Cerebellar cortex (tissue), 1 donor: ENCODE measurements at places on chromosomes 4 and X.

GRCh38 chr4:59537246-59537886 lies 1662.8 kb upstream of the ADGRL3 start:
- no peak for DNase-seq

DNA sequence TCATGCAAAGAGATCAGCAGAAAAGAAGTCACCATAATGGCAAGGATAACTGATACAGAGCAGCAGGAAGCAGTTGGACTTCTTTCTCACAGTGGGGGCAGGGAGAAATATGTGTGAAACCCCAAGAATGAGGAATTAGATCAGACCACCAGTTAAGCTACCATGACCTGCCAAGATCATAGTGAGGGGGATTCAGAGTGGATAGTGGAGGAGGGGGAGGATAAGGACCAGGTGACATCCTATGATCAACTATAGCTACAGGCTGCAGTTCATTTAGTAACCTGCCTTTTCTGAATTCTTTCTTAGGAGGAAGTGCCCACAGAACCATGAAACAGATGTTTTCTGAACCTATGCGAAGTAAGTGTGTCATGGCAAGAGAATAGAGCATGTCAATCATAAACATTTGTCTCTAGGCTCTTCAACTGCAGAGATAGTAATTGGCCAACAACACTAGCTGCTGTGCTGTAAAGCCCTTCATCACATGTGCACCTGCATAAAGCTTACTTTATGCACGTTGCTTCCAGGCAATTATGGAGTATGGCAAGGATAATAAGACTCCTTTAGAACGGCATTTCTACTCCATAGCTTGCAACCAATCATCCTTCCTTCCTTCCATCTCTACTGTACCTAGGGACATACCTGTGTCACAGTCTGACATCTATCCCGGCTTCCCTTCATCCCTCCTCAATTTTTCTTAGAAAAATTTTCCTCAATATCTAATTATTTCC lies 329.7 kb downstream of the EPHA5 start:
- no peak for DNase-seq

- no peak for DNase-seq
Measured at GRCh38 chrX:100662170-100662569, 18.2 kb downstream of the SRPX2 start.

DNA sequence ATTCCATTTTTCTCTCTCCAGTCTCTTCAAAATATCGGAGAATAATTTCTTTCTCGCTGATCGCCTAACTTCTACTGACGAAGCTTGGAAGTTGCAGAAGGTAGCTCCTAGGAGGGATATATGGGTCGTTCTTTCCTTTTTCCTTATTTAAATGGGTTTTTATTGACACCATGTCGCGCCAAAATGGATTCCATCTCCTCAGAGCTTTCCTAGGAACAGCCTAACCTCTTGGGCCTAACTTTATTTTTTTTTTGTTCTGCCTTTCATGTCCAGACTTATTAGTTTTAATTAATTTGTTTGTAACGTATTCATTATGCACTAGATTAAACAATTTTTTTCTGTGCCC lies 359.4 kb upstream of the ZCCHC13 start:
- DNase-seq: no peak

DNA sequence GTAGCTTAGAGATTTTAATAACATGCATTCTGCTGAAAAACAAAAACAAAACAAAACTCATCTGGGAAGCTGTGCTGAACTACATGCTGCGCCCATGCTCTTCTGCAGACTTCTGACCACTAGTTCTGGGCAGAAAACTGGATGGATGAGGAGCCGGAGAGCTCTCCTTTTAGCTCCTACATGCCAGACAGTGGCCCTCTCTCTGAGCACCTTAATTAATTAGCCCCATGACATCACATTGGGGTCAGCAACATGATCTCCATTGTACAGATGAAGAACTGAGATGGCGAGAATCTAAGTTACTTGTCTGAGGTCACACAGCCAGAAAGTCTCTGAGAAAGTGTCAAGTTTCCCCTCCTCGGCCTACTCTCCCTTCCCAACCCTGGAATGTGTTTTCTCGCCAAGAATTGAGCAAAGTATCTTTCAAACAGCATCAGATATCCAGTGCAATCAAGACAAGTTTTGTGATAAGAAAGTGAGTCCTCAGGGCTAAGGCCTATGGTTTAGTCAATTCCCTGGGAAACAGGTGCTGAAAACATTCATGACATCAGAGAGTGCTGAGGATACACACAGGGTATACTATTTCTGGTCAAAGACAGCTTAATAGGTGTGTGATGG lies 21.6 kb downstream of the SCD5 start:
- no peak for DNase-seq

DNA sequence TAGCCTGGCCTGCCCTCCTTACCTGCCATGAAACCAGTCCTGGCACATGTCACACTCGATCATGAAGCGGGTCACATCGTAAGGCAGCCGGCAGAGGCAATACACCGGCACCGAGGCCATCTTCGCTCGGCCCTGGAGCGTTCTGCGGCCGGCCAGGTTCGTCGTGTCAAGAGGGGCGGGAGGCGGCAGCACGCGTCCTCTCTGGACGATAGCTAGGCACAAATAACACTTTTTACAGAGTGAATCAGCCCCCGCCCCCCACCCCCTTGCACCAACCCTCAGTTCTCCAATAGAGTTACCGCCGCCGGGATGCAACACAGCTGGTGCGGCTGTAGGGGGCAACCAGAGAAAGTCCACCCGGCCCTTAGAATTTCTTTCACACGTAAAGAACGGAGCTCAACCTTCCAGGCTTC lies 1.7 kb downstream of the PHF8 start:
- peak; percentile 37 for DNase-seq

DNA sequence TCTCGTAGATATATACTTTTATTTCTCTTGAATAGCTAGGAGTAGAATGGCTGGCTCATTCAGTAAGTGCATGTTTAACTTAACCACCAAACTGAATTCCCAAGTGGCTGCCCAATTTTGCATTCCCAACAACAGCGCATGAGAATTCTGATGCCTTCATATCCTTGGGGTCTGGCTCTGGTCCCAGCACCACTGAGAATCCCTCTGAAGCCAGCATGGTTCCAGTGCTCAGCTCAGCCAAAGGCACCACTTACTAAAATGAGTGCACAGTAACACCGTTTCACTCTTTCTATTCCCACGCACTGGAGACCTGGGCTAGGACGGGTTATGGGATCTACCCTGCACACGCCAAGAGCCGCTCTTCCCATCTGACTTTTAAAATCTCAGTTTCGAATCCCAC lies 60.4 kb downstream of the CASP3 start:
- DNase-seq: no peak

- peak; percentile 61 for DNase-seq
Measured at GRCh38 chr4:139530833-139531427, 25.1 kb downstream of the SETD7 start.

DNA sequence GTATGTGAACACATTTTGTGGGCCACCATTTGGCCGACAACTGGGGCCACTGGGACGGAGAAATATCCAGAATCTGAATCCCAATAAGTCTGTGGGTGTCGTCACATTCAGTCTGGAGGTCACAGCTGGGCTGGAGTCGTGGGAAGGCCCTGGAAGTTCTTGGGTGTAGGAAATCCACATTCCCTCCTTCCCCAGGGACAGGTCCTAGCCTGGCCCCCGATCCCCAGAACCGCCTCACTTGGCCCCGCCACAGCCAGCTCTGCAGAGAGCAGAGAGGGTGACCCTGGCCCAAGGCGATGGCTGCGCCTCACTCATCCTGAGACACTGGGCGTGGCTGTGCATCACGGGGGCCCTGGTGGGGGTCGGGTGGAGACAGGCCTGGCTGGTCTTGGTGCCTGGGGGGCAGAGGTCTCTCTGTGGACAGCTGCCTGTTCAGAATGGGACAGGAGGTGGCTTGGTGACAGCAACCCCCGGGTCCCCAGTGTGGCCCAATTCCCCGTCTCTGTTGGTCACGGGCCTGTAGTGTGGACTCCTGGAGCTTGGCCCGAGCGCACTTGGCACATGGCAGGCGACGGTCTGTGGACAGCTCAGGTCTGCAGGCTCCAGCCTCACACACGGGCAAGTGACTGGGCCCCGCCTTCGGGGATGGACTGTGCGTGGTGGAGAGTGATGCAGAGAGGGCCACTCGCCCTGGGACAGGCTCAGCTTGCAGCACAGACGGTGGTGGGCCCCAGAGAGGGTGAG lies 16.4 kb downstream of the DOK7 start:
- DNase-seq: no peak

DNA sequence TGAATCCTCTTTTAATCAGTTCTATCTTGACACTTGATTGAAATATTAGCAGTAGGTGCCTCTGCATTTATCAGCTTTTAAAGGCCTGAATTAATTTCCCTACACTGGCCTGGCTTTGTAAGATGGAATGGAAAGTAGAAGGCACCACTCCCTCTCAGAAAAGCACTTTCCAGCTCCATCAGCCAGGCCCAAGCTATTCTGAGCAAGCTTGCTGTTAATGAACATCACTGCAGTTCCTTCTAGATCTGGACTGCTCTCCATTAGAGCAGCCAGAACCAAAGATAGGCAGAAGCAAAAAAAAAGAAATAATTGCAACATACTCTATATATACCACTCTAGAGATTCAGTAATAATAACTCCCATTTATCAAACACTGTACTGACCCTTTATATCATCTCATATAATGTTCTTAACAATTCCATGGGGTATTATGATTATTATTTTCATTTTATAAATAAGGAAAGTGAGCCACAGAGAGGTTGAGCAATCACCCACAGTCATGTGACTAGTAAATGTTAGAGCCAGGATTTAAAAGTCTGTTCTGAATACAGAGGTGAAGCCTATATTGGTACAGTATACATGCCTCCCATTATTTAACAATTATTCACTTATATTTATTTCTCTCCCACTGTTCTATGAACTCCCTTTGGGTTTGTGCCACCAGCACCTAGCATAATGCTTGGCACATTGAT lies 39.4 kb upstream of the GPC3 start:
- DNase-seq: no peak
